ENCODE measurements at places on chromosomes 3 and 15.

GRCh38 chr15:70508561-70509281, 254.6 kb downstream of the UACA start:
- DNase-seq = peak; percentile 73

GRCh38 chr15:85072917-85073316, 91.3 kb downstream of the PDE8A start:
- DNase-seq = no peak

GRCh38 chr15:98996624-98997023, 11.0 kb downstream of the PGPEP1L start:
- no peak for DNase-seq

DNA sequence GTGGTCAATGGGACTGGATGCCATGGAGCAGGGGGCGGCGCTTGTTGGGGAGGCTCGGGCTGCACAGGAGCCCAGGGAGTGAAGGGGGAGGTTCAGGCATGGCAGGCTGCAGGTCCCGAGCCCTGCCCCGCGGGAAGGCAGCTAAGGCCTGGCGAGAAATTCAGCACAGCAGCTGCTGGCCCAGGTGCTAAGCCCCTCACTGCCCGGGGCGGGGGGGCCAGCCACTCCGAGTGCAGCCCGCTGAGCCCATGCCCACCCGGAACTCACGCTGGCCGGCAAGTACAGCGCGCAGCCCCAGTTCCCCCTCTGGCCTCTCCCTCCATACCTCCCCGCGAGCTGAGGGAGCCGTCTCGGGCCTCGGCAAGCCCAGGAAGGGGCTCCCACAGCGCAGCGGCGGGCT, 11.3 kb downstream of the KLHDC8B start:
- no peak for DNase-seq

- no peak for DNase-seq
Observed at GRCh38 chr3:119677641-119677934, 382 bp upstream of the COX17 start.

- no peak for DNase-seq
Observed at GRCh38 chr3:102593812-102594602, 159.2 kb downstream of the ZPLD1 start.

GRCh38 chr15:97174886-97175540, 785.5 kb upstream of the ARRDC4 start:
- no peak for DNase-seq

GRCh38 chr15:64333986-64334929, 21.7 kb downstream of the CSNK1G1 start:
- DNase-seq = peak; percentile 40

- DNase-seq = peak; percentile 14
Observed at GRCh38 chr15:73142802-73143762, 90.8 kb downstream of the NEO1 start.

DNA sequence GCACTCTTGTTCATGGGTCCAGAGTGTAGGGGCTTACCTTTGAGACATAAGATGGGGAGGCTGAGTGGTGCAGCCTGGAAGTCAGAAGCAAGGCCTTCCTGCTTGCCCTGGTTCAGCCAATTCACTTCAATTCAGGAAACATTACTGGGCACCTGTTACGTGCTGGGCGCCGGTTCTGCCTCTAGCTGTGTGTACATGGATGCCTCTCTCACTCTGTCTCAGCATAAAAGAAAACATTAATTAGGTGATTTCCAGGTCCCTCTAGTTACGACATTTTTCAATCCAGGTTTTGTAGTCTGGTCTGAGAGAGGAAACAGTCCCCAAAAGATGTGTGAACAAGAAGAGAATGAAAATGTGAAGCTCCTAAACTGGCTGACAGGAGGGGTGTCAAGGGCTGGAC, 1.2 kb downstream of the RTP1 start:
- no peak for DNase-seq

DNA sequence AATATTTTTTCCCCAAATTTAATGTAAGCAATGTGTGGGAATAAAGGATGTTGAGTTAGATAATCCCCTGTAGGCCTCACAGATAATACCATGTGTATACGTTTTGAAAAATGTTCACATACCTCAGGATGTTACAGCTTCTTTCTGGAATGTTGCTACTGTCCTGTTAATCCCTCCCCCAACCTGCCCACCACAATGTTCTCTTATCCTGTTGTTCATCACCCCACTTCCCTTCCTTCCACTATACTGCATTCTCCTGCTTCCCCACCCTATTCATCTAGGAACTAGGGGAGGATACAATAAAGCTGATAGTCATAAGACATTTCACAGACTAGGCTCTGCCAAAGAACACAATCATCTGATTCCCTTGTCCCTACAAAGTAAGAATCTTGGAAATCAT, 92.1 kb downstream of the IGF2BP2 start:
- DNase-seq = no peak

DNA sequence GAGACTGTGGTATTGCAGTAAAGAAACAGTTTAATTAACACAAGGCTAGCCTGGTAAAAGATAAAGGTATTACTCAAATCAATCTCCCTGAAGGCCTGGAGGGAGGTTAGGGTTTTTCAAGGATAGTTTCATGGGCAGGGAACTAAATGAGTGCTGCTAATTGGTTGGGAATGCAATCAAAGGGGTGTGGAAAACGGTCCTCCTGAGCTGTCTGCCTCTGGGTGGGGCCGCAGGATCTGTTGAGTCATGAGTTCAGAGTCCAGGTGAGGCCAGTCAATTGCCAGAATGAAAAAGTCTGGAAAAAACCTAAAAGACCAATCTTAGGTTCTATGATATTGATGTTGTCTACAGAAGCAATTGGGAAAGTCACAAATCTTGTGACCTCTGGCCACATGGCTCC, 293.2 kb downstream of the MCTP2 start:
- DNase-seq = no peak

DNA sequence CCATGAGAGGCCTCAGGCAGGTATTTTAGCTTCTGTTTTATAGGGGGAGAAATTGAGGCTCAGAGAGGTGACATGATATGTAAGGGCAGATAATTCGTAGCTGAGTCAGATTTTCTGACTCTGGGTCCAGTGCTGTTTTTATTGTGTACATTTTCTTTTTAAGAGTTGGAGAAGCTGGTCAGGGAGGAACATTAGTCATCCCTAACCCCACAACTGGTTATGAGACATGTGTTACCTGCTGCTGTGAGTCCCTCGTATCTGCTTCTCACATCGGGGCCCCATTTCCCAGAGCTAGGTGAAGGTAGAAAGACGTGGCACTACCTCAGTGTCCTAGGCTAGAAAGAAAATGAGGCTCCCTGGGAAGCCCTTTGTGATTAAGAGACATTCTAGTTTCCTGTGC, 28.6 kb downstream of the GALNT15 start:
- DNase-seq = peak; percentile 15

- DNase-seq = no peak
Observed at GRCh38 chr15:59197454-59197853, 9.2 kb upstream of the LDHAL6B start.

GRCh38 chr3:150222691-150223489, 185.2 kb upstream of the TSC22D2 start:
- DNase-seq = no peak

DNA sequence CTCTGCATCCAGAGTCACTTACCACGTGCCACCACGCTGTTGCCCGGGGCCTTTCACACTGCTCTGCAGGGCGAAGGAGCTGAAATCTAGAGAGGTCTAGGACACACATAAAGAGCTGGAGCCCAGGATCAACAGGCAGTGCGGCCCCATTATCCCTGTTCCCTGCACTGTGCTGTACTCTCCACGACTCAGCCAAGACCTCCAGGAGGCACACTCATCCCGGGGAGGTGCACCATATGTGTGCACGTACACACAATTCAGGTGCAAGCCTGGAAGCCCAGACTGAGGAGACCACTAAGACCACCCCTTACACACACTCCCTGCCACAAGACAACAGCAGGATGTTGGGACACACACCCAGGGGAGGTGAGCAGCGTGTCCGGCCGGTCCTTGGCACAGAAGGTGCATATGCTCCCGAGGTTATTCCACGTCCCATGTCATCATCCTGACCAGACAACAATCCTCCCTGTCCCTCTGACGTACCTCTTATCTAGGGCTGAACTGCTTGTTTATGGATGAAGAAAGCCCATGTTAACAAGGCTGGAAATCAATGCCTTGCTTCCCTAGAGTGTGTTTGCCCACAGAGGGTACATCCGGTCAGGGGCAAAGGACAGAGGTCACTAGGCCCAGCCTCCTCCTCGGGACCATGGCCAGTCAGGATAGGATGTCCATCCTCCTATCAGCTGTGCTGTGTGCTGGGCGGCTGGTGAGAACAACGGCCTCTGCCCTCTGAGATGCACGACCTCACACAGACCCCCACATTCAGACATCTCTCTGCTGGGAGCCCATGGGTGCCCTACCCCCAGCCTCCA, 16.1 kb downstream of the KLF15 start:
- no peak for DNase-seq

DNA sequence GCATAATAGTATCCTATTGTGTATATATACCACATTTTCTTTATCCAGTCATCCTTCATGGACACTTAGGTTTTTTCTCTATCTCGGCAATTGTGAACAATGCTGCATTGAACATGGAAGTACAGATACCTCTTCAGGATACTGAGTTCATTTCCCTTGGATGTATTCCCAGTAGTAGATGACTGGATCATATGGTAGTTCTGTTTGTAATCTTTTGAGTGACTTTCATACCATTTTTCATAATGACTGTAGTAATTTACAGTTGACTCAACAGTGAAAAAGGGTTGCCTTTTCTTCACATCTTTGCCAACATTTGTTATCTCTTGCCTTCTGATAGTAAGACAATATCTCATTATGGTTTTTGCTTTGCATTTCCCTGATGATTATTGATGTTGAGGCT, 21.8 kb downstream of the MYH15 start:
- DNase-seq = no peak

- DNase-seq = no peak
Observed at GRCh38 chr3:118412503-118412902, 622.1 kb downstream of the IGSF11 start.

DNA sequence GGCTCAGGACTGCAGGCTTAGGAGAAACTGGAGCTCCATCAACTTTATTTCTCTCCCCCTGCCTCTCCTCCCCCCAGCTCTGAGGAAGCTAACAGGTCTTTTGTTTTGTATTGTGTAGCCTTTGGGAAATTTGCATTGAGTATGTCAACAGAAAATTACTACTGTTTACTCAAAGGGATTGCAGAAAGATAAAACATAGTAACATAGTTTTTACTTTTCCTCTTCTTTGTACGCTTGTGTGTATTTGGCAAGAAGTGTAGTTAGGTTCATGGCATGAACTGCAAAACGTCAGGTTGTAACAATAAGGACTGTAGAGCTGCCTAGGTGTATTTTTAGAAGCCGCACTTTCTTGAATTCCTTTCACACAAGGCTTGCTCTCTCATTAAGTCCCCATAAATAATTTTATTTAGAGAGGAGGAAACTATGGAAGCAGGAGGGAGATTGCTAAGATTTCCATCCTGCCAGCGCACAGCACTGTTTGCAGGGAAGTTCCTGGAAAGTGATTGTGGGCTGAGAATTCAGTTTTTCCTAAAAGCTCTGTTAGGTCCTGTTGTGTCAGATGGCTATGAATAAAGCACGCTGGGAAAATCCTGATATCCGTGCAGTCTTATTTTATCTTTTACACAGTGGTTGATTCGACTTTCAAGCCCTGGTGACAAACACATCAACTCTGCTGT, 21.1 kb upstream of the SATB1 start:
- no peak for DNase-seq

DNA sequence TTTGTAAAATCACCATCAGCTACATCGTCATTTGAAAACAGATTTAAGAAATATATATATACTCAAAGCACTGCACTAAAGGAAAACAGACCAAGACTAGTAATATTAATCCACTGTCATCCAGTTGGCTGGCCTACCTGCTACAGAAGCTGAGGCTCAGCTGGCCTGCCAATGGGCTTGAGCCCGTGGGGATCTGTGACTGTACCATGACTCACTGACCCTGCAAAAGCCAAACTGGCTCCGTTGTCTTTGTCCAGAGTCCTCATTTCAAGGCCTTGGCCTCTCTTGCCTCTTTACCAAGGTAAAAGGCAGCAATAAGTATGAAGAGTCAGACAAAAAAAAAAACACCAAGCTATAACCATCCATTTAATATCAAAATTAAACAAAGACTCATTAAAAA, 463.5 kb upstream of the RASGRP1 start:
- no peak for DNase-seq

GRCh38 chr3:195411836-195412235, 31.0 kb downstream of the ACAP2 start:
- no peak for DNase-seq

DNA sequence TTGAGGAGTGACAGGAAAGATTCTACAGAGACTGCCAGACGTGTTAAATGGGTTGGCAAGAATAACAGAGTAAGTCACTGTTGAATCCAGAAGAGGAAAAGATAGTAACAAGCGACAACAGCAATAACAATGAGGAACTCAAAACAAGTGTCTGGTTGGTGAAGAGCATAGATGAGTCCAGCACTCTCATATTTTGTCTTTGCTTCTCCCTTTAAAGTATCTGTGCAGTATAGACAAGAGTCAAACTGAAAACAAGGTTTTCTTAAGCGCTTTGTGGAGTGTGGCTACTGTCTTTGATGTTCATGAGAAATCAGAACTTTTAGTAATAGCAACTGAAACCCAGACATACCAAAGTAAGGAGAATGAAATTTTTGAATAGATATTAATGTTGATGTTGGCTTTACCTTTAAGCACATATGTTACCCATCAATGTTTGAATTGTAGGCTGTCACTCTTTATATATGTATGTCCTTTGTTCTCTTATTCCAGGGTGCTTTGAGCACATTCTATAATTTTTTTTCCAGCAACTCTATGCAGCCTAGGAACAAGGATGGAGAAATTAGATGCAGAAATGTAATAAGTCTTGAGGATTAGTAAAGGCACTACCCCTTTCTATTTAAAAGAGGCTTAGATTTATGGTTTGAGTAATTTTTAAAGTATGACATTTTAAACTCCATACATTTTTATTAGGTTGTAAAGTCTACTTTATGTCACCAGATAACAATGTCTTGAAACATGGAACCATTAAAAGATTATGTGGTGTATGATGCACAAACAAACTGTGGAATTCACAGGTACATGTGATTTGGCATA, 185.5 kb downstream of the NFKBIZ start:
- DNase-seq = no peak

- no peak for DNase-seq
Observed at GRCh38 chr3:67534594-67534993, 119.8 kb downstream of the SUCLG2 start.

DNA sequence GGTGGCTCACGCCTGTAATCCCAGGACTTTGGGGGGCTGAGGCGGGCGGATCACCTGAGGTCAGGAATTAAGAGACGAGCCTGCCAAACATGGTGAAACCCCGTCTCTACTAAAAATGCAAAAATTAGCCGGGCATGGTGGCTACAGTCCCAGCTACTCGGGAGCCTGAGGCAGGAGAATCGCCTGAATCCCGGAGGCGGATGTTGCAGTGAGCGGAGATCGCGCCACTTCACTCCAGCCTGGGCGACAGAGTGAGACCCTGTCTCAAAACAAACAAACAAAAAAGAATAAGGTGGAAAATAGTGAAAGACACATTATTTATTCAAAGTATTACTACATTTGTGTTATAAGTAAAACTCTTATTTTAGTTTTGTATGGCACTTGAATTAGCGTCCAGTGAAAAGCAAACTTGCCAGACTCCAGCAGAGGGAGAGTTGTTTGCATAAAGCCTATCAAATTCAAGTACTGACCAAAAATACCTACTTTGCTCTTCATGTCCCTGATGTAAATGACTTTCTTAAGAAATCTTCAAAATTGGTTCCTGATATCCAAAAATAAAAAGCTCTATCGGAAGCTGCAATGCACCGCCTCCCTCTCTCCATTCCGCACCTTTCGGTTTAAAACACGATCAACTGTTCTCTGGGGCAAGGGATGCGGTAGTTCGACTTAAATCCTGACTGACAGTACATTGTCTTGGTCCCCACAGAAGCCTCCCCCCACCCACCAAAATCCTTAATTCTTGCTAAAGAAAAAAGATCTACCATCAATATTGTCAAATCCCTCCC, 1.2 kb downstream of the TRPM7 start:
- no peak for DNase-seq

- no peak for DNase-seq
Observed at GRCh38 chr3:181418233-181418632, 293.5 kb upstream of the SOX2 start.
